ENCODE measurements at places on chromosomes 2 and 18.

DNA sequence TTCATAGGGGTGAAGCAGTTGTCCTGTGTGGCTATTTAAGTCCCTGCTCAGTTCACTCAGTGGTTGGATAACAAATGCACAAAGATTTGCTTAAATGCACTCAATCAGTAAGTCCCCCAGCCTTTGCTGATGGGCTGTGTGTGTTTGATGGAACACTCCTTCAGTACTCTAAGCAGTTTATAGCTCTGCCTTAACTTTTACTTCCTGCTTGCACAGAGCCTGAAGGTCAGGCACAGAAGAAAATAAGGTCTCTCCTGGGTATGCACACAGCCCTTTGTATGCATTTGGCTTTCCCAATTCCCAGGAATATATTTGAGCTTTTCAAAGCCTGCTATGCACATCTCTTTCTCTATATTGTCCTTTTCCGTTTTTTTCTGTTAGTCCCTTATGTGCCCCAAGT is 208.7 kb upstream of the STK17B start:
- DNase-seq, result no peak

GRCh38 chr18:78618726-78619125 is 360.9 kb upstream of the SALL3 start:
- no peak for DNase-seq

DNA sequence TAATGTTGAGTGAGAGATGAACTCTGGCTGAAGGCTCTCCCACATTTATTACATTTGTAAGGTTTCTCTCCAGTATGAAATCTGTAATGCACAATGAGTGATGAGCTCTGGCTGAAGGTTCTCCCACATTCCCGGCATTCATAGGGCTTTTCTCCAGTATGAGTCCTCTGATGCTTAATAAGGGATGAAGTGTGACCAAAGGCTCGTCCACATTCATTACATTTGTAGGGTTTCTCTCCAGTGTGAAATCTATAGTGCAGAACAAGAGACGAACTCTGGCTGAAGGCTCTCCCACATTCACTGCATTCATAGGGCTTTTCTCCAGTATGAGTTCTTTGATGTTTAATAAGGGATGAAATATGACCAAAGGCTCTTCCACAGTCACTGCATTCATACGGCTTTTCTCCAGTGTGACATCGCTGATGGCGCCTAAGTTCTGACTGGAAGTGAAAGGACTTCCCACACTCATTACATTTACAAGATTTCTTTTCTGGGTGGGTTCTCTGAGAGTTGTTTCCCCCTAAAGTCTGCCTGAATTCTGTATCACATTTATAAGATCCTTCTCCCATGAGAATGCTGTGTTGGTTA is 10.2 kb downstream of the ZNF514 start:
- no peak for DNase-seq

- DNase-seq, result no peak
These were observed 7.5 kb downstream of the CCBE1 start for GRCh38 chr18:59689756-59690155.

DNA sequence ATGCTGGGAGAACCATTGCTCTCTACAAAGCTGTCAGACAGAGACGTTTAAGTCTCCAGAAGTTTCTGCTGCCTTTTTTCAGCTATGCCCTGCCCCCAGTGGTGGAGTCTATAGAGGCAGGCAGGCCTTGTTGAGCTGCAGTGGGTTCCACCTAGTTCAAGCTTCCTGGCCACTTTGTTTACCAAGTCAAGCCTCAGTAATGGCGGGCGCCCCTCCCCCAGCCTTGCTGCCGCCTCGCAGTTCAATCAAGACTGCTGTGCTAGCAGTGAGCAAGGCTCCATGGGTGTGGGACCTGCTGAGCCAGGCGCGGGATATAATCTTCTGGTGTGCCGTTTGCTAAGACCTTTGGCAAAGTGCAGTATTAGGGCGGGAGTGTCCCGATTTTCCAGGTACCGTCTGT is 52.7 kb upstream of the SCYGR2 start:
- no peak for DNase-seq

DNA sequence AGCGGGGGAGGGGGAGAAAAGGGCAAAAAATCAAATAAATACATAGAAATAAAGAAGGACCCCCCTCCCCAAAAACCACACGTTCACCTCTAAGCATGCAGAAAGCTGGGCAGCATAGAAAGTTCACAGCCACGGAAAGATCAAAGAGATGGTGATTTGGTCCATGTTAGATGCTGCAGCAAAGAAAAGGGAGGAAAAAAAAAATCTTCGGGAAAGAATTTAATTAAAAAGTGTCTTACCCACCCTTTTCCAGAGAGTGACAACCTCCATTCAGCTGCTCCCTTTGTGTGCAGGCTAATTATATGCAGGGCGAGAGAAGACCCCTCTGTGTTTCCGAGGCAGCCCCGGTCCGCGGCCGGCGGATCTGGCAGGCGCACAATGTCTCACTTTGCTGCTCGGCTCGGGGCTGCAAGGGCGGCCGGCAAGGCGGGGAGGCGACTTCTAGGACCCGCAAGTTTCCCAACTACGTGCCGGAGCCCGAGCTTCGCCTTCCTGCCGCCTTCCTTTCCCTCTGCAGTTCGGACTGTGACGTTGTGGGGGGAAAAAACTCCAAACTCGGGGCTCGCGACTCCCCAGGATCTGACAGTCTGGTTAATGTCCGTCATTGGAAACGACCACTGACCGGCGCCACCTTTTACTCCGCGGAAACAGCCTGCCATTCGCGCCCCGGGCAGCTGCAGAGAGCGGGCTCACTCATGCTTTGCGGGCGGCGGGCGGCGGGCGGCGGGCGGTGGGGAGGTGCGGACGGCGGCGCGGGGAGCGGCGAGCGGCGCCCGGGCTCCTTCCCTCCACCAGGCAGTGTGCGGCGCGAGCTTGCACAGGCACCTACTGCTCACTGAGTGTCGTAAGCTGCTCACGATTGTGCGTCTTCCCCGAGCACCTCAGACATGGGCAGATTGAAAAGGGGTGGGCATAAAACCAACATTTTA is at the start of gene LRRTM1:
TSS of gene LRRTM1 (minus strand) at position 844 of the 929 bp plus-strand sequence. CDS start 933 bp downstream, outside the sequence.
- DNase-seq, result no peak

- no peak for DNase-seq
These were observed 123.4 kb upstream of the CTNNA2 start for GRCh38 chr2:79389481-79389880.

DNA sequence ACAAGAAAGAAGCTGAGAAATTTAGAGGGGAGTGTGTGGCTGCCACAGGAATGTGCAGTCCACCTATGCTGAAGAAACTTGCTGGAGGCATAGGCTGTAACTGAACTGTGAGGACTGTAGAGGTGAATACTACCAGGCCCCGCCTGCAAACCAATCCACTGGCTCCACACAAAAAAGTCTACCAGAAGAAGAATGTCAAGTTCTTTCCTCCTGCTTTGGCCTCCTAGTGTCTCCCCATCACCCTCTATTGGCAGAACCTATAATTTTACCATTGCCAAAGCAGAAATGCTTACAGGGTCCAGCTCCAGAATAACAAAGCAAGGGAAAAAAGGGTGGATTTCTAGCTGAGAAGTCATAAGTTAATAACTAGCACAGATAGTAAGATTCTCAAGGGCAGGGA is 5.9 kb upstream of the ATP5MC3 start:
- DNase-seq, result no peak

DNA sequence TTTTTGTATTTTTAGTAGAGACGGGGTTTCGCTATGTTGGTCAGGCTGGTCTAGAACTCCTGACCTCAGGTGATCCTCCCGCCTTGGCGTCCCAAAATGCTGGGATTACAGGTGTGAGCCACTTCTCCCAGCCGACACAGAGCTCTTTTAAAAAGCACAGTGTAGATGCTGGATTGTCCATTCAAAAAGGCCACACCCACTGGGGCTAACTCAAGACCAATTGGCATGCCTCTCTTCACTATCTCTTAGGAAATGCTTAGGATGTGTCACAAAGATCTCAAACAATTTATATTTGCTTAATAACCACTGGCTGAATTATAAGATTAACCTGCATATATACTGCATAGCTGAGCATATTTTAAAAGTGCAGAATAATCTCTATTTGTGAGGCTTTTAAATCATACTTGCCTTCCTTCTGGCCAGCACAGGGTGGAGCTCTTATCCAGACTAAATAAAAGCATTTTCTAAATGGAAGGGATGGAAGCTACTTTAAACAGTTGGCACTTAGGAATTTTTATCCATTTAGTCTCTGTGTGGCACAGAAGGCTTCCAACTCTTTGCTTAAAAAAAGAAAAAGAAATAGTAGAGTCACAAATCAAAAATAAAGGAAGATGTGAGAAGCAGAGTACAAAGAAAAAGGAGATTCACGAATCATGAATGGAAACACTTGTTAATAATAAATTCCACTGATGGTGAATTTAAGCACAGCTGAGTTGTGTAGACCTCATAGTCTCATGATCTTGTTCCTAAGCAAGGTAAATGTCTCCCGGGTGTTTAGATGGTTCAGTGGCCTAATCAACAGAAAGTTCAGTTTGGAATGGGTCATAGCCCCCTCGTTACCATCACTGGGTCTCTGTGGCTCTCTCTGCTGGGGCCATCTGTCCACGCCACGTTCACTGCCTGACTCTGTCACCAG is 22.4 kb downstream of the CRYGD start:
- DNase-seq, result peak; percentile 31

GRCh38 chr2:38274286-38275276 is 102.5 kb downstream of the ATL2 start:
- peak; percentile 85 for DNase-seq

- DNase-seq, result no peak
These were observed 279.9 kb upstream of the CELF4 start for GRCh38 chr18:37845498-37845897.

GRCh38 chr2:74739733-74740241 is 85.7 kb downstream of the SEMA4F start:
- DNase-seq, result no peak

DNA sequence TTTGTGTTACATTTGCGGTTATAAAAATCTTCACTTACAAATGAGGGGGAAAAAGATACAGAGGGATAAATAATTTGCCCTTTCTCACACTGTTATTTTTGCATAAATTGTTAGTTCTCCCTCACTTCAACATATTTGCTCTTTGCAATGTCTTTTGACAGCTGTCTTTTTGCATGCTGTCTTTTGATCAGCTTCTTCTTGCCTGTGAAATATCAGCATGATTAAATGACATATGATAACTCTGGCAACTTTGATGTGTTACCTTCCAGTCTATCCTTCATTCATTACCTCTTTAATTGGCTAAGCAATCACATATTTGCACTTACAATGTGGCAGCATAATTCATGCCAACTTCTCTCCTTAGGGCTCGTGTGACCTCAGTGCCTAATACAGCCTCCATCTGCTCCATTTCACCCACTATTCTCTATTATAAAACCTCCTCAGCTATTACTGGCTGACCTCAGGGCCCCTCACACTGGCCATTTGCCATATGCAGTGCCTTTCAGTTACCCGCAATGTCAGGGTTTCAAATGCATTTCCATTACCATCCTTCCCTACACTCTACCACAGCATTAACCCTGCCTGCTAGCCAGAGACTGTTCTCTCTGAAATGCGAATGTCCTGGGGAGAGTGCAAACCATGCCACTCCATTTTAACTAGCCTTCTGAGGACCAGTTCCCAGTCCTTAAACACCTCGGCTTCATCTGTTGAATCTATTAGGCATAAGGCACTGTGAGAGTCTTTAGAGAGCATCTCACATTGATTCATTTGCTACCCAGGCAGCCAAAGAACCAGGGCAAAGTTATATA is 1056.6 kb upstream of the CHAC2 start:
- no peak for DNase-seq

DNA sequence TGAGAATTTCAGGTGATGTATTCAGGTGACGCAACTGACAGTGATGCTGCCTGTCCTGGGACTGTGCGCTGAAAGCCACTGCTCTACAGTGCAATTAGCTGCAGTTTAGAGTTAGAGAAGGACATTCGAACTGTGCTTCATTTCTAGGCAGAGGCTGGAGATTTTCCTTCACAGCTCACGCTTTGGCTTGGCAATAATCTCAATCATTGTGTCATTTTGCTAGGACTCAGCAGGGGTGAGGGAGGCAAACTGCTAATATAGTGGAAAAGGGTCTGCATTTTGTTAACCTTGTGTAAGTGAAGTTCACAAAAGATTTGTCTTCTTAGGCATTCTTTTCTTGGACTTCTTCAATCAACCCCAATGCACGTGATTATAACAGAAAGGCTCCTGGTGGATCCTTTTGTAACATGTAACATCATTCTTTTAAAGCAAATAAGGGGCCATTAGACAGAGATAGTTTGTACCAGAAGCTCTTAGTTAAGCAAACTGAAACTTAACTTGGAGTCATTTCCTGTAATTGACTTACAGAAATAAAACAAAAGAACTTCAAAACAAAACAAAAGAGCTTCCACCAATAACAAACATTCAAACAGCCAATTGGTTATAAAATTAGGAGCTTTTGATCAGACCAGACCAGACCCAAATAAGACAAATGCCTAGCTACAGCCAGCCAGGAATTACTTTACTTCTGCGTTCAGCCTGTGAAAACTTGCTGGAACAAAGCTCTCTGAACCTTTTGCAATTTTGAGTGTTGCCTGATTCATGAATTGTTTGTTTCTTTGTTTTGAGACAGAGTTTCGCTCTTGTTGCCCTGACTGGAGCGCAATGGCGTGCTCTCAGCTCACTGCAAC is 1376.3 kb upstream of the CELF4 start:
- no peak for DNase-seq

DNA sequence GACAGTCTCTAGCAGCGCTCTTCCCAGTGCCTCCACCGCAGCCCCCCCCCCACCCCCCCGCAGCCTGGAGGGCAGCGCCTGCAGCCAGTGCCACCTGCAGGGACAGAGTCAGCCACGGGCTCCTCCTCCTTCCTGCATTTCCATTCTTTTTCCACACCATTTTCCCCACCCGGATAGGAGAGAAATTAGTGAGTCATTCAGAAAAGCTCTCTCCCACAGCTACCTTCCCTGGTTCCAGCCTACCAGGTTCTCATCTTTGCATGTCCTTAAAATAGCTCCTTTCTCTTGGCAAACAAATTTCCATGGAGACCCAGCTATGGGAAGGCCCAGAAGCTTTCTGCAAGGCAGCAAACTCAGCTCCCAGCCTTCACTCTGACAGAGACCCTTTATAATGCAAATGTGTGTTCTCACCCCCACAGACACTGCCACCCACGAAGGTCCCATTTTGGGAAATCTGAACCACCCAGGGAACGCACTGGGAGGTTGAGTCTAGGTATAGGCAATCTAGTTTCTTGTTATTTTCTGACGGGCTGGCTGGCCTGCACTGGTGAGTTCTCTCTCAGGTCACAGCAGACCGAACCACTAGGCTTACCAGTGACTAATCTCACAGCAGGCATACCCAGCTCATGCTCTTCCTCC is 41.8 kb upstream of the ATG16L1 start:
- no peak for DNase-seq

- DNase-seq, result no peak
These were observed 170.7 kb downstream of the CYRIA start for GRCh38 chr2:16494836-16495508.

- no peak for DNase-seq
These were observed 31.3 kb upstream of the TOGARAM2 start for GRCh38 chr2:28949617-28950305.

DNA sequence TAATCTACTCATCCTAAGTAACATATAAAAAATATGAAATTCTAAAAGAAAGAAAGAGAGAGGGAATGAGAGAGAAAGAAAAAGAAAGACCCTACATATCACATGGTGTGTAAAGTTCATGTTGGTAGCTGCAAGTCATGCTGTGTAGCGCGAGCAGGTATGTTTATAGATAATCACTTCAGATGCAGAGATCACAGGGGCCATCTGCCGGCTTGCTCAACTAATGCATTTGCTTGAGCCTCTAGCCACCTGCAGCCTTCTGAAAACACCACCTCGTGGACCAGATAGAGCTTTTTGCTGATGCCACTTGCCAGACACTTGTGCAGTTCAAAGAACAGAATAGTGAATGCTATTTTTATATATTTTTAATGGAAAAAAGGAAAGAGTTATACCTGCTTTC is 37.6 kb downstream of the CDH7 start:
- no peak for DNase-seq
